ENCODE measurements at places on chromosomes 3 and 15.

DNA sequence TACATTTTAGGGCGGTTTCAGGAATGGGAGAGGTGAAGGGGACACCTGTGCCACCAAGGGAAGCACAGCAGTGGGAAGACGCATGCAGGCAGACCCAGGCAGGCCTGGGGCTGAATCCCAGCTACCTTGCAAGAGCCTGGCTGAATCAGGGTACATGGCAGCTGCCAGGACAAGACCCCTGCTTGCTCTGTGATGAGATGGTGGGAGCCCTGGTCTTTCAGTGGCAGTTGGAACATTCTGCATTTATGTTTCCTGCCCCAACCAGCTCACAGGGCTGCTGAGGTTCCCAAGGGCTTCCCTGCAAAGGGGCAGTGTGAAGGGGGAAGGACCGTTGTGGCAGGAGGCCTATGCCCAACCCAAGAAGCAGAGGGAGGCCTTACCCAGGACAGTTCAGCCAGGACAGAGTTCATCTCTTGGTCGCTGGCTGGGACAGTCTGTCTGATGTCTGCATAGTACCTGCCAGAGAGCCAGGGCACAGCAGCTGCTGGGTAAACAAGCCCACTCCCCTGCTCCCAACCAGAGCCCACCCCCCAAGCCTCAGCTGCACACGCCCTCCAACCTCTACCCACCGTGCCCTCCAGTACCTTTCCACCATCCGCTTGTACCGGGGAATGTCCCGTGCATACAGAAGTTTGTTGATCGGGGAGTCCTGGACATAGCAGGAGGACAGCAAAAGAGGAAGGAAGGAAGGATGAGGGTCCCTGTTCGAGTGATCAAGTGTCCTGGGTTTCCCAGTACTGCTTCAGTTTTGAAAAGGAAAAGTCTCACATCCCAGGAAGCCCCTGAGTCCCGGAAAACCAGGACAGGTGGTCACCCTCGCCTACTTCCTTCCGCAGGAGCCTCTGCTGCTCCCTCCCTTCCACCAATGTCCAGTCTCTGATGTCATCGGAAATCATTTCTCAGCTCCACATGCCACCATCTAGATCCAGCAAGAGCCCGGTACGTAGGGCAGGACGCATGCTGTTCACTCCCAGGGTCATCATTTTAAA, 23.1 kb downstream of the PLXNB1 start:
- no peak for DNase-seq

DNA sequence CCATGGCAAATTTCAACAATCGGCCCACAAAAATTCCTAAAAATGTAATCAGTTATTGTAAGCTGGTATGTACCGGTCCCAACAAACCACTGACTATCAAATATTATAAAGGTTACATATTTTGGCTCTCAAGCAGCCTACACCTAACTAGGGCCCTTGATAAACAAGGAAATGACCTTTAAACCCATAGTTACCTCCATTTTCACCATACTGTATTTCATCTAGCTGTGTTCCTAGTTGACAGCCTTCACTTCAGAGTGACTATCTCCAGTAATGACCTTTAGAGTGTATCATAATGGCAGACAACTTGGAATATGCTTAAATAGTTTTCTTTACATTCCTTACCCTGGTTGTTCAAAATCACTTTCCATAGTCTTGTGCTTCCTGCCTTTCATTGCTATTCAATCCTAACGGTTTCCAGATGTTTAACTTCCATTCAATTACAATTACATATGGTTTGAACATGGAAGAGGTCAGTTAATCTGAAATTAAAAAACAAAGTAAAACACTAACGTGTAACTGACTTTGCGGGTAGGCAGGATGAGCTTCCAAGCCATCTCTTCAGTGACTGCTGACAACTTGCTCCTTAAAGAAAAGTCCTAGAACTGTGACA, 111.9 kb upstream of the TSC22D2 start:
- no peak for DNase-seq

DNA sequence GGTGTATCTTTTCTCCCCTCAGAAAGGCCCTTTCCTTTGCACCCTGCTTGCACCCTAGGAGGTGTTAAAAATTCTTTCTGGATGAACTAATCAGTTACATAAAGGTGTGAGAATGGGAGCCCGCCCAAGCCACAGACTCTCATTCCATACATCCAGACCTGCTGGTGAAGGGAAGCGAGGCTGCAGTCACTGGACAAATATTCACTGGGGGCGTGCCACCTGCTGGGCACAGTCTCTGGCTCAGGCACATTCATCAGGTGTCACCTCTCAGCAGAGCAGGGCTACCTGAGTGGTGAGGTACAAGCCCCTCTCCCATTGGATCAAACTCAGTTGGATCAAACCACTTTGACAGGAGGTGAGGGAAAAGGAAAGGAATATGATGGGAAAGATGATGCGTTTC, 52.0 kb downstream of the NTRK3 start:
- no peak for DNase-seq

DNA sequence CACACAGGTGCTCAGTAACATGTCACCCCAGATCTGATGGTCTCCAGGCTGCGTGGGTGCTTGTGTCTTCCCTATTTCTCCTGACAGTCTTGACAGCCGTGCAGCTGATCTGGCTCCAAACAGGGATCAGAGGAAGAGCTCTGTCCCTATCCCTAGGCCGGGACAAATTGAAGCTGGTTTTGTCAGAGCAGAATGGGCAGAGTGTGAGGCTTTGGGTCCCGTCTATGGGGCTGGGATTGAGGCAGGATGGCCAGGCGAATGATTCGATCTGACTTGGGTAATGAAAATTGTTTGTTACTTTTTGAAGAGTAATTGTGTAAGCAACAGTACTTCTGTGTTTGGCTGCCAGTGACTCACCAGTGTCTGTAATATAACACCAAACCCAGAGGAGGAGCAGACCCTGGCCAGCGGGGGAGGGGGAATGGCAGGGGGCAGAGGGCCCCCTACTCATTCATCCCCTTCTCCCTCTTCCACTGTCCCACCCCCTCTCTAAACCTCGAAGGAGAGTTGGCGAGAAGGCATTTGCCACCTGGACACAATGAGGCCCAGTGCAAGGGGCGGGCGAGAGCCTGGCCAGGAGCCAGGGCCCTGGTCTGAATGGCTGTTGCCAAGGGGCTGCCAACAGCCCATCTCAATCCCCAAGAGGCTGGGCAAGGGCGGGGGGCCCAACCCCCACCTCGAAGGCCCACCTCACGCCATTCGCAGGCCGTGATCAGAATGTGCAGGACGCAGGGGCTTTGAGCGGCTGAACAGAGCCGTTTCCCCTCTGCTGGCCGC, 4.9 kb upstream of the MAGEF1 start:
- no peak for DNase-seq

GRCh38 chr15:56734013-56734635, 815 bp upstream of the ZNF280D start:
- DNase-seq = no peak

GRCh38 chr3:10561946-10562560, 56.7 kb upstream of the ATP2B2 start:
- DNase-seq = no peak

DNA sequence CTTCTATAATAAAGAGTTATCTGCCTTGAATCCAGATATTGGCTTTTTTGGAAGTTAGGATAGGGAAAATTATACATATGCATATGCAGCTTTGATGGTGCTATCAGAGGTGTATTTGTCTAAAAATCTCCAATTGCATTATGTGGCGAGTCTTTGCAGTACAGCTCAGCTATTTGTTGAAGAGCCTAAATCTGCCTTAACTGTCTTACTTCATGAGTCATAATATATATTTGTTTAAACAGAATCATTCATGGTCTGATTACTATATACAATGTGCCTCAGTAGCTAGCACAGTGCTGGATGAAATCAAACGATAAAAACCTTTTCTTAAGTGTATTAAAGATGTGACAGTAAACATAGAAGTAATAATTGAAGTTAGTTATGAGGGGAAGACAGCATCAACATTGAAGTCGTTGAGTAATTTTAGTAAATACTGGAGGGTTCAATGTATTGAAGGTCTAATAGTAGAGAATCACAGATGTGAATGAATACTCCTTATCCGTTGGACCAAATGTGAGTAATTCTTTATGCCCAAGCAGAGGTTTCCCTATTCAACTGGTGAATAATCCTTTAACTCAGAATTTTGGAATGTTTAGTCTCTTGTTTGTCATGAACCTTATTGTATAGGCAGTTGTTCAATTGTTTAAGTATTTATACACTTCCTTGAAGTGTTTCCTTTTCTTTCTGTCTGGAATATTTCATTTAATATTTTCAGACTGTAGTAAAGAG, 74.8 kb upstream of the NAALADL2 start:
- no peak for DNase-seq

GRCh38 chr3:17638356-17638755, 104.1 kb downstream of the TBC1D5 start:
- no peak for DNase-seq

- no peak for DNase-seq
These were observed 29.7 kb downstream of the STARD9 start for GRCh38 chr15:42604894-42605744.

- DNase-seq = no peak
These were observed 91.6 kb downstream of the MBNL1 start for GRCh38 chr3:152360302-152360701.

- DNase-seq = no peak
These were observed 188.4 kb downstream of the ABHD5 start for GRCh38 chr3:43879166-43879565.

- DNase-seq = no peak
These were observed 78.7 kb upstream of the SNRK start for GRCh38 chr3:43207628-43208085.

DNA sequence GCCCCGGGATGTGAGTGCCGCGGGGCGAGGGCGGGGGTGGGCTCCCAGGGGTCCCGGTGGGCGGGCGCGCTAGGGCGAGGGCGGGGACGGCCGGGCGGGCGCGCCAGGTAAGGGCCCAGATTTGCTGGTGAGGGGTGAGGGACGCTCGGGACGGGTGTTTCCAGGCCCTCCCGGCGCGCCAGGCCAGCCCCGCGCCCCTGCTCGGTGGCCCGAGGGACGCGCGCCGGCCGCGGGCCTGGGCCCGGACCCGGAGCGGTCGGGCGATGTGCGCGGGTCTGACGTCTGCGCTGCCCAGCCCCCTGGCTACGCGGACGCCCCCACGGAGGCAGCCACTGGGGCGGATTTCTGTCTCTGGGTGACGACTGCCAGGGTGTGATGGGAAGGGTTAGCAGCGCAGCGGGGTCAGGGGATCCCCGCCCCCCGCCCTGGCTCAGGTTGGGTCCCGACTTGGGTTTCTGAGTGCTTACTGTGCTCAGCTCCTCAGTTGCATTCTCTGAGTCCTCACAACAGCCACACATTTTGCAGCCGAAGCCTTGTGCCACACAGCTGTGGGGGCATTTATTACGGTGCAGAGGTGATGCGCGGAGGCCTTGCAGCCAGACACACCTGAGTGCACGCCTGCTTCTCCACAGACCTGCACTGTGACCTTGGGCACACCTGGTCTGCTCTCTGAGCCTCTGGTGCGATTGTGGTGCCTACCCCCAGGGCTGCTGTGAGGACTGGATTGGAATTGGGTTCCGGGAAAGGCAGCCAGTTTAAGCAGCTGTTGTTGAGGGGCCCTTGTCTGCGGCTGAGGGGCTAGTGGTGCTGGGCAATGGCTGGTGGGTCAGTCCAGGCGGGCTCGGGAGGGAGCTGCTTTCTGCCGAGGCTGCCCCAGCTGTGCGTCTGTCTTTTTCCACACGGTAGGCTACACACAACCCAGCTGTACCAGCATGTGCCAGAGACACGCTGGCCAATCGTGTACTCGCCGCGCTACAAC, 523 bp downstream of the HDAC11 start:
- no peak for DNase-seq

DNA sequence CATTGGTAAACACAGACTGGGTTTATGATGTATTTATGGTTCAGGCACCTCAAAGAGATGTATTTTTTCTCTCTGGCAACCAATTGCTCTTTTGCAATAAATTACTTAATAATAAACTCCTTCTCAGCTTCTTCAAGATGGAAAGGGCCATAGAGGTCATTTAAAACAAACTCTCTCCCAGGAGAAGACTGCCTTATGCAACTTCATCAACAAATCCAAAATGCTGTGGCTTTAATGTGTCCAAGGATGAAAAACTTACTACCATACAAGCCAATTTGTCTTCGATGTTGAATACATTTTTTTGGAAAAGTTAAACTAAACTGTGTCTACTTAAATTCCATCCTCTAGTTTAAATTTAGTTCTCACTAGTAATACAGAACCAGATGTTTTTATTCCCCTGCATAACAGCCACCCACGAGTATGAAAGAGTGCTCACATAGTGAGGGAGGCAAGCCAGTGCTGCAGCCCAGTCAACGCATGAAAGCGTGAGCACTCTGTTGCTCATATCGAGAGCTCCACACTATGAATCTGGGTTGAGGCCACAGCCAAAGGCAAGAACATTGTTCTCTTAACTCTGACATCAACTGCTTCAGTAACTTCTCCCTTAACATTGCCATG, 761.3 kb upstream of the GRM7 start:
- DNase-seq = no peak

DNA sequence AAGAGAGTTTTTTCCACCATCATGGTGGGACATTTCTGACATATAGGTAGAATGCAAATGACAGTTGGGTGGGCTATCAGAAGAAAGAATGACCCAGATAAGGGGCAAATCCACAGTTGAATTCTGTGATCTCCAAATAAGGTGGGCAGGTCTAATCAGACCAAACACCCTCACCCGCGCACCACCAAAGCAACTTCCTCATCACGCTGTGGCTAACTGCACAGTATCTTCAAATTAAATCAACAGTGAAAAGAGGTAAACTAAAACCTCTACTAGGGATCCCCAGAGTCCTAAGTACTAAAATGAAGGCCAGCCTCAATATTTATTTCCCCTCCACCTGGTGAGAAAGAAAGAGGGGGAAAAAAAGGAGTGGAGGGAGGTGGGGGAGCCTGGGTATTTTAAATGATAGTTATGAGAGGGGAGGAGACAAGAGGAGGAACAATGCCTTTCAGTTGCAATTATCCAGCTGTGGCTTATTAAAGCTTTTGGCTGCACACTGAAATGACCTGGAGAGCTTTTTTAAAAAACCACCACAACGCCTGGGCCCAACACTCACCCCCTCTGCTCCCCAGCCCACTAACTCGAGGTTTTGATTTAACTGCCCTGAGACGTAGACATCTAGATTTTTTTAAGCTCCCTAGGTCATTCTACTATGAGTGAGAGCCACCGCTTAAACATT, 61.0 kb downstream of the LRIG1 start:
- DNase-seq = no peak

DNA sequence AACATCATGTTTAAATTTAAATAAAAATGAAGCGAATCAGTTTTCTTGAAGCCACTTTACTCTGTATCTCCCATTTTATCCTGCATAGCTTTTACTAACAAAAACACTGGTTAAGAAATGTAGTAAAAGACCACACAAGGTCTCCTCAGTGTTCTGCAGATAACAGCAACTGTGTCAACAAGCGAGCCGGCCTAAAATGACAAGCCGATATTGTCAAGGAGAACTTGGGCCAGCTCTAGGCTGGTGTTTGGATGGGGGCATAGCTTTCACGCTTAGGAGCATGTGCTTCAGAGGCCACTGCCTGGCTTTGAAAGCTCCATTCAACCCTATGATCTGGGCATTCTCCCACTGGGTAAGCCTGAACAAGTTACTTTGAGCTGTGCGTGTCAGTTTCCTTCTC, 38.1 kb downstream of the MFSD1 start:
- no peak for DNase-seq
